A549 (cell line): ENCODE measurements at places on chromosomes 3 and 15.
A peak's percentile ranks its signal among the peaks of the same experiment; 100 is the strongest.

DNA sequence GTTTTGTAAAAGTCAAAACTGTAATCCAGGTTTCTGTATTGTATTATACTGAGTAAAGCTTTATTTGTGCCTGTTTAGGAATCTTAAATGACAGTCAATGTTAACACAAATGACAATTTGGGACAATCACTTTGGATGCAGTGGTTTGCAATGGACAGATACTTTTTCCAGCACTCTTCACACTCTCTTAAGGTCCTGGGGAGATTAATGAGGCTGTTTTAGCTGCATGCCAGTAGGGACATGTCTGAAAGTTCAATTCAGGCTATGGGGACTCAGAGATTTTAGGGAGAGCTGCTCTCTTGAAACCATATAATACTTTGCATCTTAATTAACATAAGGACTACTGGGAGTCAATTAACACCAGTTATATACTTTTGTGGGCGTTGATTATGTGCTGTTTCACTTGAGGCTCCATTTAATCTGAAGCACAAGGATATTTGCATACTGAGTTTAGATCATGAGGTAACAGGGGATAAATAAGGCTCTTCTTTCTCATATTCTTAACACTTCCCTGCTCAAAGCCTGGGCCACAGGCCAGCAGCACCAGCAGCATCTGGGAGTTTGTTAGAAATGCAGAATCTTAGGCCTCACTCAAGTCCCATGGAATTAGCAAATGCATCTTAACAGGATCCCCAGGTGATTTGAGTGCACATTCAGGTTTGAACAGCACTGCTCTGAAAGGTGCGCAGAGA, 972.8 kb downstream of the PLOD2 start:
- no peak for DNase-seq

DNA sequence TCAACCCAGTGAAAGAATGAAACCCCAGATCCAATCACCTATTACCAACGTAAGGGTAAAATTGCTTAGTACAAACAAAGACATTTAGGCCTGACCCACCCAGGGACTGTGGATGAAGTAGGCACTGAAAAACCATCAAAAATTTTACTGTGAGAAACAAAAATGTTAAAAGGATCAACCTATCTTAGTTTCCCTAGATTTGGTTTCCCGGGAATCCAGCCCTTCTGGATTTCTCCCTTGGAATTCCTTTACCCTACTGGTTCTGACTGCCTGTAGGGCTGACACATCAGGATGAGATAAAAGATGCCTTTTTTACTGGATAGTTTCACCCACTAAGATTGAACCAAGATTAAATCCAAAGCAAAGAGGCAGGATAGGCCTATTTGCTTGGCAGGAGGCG, 102.7 kb downstream of the SCAPER start:
- no peak for DNase-seq

DNA sequence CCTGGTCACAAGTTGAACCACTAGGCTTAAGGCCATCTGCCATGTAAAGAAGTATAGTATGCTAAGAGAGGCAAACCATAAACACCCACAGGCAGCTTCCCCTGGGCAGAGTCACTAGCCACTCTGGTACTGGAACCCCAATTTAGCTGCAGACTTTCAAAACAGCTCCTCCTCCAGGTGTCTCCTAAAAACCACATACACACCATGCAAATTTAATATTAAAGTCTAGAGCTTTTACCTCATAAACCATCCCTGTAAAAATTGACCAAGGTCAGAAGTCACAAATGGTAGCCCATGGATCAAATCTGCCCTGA, 99.1 kb upstream of the STT3B start:
- DNase-seq: no peak

- no peak for DNase-seq
These were observed 6.2 kb upstream of the NIPA1 start for GRCh38 chr15:22780267-22780666.

DNA sequence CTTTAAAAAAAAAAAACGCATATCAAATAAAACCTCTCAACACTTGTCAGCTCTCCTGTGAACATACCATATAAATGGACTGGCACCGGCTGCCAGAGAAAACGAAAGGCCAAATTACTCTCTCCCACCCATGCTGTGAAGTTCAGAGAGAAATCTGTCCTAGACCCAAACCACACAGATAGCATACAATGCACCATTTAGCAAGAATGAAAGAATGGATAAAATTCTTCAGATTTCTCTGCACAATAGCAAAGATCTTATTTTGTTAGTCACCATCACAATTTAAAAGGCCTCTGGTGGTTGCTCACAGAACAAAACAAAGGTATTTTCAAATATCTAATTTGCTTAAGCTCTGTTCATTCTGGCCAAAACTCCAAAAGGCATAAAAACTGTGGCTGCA, 93.9 kb upstream of the BHLHE40 start:
- no peak for DNase-seq

GRCh38 chr15:23402544-23402943, 44.5 kb downstream of the GOLGA6L2 start:
- DNase-seq: no peak

DNA sequence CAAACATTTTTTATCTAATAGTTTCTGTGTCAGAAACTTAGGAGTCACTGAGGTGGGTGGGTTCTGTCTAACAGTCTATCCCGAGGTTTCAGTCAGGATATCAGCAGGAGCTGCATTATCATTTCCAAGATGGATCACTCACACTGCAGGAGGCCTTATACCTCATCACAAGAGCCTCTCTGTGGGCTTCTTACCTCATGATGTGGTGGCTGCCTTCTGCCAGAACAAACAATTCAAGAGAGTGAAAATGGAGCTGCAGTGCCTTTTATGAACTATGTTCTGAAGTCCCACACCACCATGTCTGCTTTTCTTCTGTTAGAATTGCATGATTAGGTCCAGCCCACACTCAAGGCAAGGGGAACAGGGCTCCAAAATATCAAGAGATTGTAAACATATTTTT, 27.9 kb downstream of the RFX7 start:
- DNase-seq: peak; percentile 17

DNA sequence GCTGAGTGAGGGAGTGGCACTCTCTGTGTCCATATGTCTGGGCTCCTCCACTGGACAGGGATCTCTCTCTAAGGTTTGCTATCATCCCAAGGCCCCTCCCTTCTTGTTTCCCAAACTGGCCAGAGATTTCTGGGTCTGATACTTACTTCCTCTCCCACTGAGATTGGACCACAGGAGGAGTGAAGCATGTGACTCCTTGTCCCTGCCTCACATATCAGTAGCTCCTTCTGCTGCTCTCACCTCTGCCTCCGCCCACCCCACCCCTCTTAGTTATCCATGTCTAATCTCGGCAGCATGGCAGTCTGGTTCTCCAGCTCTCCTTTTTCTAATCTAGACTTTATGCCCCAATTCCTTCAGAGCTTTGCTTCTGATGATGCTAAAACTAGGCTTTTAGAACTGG, 223.1 kb downstream of the RPLP1 start:
- no peak for DNase-seq

DNA sequence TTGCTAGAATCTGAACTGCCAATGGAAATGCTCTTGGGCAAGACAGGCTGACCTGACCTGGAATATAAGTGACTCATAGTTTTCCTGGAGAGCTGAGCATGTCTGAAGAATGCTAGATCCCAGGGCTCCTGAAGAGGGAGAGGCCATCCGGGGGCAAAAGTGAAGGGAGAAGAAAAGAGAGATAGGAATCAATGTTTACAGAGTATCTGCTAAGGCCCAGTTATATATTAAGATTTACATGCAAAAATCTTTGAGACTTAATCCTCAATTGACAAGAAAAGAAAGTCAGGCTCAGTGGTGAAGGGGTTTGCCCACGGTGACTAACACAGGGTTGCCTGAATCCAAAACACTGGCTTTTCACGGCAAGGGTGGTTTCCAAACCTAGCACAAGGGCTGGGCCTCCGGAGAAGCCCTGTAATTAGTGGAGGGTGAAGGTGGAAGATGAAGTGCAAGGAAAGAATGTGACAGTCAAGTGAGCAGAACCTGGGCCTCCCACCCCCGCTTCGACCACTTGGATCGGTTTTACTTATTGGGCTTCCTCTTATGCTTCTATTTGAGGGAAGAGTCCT, 91.7 kb upstream of the FGF12 start:
- peak; percentile 73 for DNase-seq

DNA sequence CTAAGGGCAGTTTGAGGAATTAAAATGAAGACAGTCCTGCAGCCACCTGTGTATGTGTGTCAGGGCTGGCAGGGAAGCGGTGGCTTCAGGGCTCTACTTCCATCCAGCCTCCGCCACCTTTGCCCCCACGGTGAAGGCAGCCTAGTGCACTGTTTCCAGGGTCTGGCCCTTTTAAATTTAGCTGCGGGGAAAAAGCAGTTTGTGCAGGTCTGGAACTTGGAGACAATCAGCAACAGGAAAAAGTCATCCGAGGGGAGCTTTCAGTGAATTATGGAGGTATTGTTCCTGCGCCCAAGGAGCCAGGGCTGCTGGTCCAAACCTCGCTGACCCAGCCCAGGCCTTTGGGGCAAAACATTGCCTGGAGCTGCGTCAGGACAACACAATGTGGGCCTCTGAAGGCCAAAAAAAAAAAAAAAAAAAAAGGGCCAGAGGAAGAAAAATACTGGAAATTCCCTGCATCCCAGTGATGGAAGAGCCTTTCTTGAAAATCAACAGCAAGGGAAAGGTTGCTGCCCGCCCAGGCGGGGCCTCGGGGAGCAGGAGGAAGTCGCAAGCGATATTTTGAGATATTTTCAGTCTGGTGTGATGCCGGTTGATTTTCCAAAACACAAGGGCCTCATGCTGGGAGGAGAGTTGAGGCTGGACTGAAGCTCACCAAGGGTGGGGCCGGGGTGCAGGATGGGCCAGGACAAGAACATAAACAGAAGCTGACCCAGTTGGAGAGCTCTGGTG, 25.5 kb upstream of the FGD5 start:
- DNase-seq: no peak

- no peak for DNase-seq
These were observed 124.8 kb upstream of the ATP11B start for GRCh38 chr3:182668541-182668940.

DNA sequence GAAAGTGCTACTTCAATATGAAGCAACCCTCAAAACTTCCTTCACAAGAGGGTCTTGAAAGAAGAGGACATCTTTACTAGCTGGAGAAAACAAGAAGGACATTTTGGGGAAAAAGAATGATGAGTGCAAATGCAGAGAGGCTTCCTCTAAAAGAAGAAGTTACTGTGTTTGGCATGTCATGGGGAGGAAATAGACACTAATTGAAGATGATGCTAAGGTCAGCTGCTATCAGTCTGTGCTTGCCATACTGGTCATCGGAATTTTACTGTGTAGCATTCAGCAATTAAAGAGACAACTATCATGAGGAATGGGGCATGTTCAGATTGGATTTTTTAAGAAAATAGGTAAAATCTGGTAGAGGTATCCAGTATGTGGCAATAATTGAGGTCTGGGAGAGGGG, 60.0 kb downstream of the THRB start:
- no peak for DNase-seq

GRCh38 chr15:71853543-71853942, 43.2 kb downstream of the NR2E3 start:
- no peak for DNase-seq

GRCh38 chr15:47194718-47195117, 522.6 kb upstream of the SEMA6D start:
- peak; percentile 10 for DNase-seq

DNA sequence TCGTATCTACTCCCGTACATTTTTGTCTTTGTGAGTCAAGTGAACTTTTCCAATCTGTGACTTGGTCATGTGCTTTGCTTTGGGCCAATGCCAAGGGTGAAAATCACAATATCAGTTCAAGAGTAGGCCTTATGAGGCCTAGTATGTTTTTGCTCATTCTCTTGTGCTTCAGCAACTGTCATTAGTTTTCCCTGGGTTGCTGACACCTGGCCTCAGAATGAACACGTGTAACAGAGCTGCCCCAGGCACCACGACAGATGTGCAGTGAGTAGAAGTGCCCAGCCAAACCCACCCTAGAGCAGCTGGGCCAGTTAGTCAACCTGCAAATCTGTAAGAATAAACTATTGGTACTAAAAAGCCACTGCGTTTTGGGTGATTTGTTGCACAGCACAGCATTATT, 460.3 kb upstream of the WNT5A start:
- DNase-seq: no peak

GRCh38 chr3:40152482-40153133, 156.9 kb upstream of the EIF1B start:
- no peak for DNase-seq

GRCh38 chr3:183339461-183340086, 86.5 kb downstream of the B3GNT5 start:
- no peak for DNase-seq

DNA sequence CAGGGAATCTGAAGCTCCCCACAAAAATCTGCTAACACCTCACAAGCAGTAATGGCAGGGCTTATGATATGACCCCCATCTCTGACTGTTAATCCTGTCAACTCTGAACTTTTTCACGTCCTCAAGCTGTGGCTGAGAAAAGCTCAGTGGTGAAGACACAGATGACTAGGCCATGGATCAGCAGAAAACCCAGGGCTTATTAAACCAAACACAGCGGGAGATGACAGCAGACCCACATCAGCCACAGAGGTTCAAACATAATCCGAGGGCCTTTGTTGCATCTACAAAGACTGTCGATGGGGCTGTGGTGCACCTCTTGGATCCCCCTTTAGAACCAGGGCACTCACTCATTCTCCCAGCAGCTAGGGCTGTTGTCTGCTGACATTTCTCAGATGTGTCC, 50.4 kb downstream of the GLB1 start:
- DNase-seq: no peak

DNA sequence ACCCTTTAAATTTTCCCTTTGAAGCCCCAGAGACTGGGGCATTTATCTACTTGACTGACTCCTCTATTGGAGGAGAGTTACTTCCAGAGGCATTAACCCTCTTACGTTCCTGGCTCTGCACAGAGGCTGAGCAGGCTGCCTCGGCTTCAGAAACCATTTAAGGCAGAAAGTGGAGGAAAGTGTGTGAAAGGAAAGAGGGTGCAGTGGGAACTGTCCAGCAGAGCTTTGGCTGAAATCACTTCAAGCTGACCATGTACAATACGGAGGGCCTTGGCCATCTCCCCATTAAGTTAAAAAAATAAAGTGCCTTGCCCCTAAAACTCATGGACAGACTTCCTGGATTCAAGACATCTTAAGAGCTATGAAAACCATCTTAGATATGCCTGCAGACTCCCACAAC, 238.7 kb downstream of the SV2B start:
- peak; percentile 11 for DNase-seq

DNA sequence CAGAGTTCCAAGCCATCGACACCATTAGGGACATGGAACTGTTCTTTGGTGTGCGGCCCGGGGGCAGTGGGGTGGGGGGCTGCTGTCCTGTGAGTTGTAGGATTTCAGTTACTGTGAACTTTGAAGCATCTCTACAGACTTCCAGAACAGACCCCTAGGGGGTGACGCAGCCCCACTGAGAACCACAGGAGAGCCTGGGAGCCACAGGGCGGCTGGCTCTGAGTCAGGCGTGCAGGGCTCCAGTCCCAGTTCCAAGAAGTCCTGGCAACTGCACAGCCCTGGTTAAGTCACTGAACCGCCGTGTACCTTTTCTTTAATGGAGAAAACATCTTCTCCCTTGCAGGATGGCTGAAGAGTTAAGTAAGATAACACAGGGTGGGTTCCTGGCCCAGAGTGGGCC, 23.5 kb upstream of the LRTM1 start:
- no peak for DNase-seq

- no peak for DNase-seq
These were observed 42.3 kb upstream of the STIMATE start for GRCh38 chr3:52939600-52939999.

GRCh38 chr3:1578124-1578806, 485.4 kb downstream of the CNTN6 start:
- DNase-seq: no peak
